ENCODE measurements at places on chromosomes 16 and 17.

DNA sequence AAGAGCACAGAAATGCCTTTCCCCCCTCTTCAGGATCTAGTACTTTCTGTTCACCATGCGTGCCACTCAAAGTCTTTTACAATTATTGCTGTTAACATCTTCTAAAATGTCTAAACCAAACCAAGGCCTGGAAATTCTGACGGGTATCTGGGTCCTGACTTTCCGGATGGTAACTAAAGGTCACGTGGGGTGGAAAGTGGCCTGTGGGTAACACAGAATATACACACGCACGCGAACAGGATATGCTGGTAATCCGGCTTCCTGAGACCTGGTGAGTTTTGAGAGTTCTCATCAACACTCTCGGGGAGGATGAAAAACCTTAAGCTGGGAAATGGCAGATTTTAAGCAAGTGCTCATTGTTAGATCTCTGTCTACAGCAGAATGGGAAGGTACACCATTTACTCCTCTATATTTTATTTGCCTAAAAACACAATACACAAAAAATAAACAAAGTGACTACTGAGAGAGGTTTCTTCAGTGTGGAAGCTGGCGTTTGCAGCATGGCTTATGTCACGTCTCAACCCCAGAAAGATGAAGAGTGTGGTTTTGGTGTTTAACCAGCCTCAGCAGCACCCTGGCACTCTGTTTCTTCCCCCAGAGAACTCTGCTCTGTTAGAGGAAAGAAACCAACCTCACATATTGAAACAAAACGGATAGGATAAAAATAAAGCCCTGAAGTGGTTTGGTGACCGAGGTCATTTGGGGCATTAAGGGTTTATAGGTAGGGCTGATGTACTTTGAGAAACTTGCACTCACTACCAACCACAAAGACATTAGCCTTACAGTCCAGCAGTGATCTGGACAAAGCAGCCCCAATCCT is 37.3 kb downstream of the SMG6 start:
- peak; percentile 78 for DNase-seq

DNA sequence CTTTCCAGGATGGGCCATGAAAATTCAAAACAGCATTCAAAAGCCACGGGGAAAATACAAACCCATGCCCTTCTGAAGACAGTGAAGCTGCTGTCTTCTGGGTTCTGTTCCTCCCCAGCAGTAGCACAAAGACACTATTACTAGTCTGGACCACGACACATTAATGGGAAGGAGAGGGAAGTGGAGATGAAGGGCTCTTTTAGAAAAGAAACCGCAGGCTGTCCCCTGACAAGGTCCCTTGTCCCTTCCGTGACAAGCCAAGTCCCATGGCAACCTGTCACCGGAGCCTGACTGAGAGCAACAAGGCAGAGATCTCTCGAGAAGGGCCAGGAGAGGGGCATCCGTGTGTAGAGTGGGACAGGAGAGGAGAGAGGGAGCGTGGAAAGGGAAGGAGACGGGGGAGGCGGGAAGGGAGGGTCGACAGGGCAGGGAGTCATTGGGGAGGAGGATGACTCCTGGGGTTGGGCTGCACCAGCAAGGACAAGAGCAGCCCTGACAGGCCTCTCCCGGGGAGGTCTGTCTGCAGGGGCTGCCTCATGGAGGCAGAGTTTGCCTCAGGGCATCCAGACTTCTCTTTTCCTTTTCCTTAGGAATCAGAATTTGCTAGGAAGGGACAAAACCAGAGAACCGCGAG is 436.2 kb downstream of the SLC39A11 start:
- no peak for DNase-seq

GRCh38 chr17:74605361-74605760 is 13.3 kb upstream of the CD300LD start:
- DNase-seq = no peak

DNA sequence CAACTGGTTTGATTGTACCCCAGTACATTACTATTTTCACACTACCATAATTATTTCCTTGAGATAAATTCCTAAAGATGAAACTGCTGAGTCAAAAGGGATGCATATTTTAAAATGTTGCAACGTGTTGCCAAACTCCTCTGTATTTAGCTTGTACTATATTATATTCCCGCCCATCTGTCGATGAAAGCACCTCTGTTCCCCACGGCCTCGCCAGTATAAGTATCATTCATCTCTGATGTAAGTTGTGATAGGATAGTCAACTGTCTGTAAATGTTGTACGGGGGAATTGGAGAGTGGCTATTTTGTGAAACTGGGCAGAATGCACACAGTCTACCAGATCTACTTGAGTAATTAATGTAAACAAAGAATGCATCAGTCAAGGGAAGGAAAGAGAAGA is 47.7 kb upstream of the TNRC6A start:
- DNase-seq = no peak

GRCh38 chr17:61331886-61332285 is 67.8 kb upstream of the TBX2 start:
- no peak for DNase-seq

DNA sequence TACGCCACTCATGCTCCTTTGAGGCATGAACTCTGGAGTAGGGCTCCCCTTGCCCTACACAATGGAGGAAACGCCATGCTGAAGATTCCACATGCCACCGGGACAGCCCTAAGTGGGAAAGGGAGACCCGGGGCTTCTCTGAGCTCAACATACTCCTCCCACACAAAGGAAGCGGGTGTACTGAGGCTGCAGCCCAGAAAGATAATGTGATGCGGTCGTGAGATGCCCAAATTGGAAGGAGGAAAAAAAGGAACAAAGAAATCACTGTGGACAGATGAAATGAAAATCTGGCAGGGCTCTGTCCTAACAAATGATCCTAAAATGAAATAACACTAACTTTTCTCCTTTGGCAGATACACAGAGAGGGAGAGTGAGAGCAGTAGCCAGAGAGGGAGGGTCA is 182.1 kb downstream of the ZFHX3 start:
- no peak for DNase-seq

DNA sequence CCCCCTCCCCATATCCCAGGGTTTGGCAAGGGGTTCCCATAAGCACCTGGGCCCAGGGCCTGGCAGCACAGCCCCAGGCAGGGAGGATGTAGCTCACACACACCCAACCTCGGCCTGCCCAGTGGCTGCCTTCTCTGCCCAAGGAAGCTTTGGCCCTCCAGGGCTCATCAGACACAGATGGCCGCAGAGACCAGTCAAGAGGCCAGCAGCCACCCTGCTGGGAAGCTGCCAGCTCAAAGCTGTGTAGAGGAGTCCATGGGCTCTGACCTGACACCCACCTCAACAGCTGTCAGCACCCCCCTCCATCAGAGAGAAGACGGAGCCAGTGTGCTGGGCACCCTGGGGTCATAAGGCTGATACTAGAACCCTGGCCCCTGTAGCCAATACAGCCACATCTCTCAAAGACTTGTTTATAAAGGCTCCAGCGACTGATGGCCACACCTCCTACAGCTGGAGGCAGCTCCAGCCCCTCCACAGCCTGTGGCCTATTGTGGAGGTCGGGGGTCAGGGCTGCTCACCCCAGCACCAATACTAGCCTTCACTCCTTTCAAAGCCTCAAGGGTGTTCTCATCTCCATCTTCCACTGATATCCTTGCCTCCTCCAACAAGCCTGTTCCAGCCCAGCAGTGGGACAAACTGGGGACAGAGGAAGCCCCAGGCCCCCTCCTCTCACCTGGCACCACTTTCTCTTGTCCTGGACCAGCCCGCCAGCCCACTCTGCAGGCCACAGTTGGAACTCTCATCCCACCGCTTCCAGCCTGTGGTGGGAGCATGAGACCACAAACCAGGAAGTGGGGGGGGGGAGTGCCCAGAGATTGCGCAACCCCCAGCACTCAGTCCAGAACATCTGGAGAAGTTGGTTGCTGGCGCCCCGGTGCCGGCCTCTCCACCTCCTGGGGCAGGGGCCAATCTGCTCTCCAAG is 2.2 kb upstream of the MPG start:
- DNase-seq = no peak

DNA sequence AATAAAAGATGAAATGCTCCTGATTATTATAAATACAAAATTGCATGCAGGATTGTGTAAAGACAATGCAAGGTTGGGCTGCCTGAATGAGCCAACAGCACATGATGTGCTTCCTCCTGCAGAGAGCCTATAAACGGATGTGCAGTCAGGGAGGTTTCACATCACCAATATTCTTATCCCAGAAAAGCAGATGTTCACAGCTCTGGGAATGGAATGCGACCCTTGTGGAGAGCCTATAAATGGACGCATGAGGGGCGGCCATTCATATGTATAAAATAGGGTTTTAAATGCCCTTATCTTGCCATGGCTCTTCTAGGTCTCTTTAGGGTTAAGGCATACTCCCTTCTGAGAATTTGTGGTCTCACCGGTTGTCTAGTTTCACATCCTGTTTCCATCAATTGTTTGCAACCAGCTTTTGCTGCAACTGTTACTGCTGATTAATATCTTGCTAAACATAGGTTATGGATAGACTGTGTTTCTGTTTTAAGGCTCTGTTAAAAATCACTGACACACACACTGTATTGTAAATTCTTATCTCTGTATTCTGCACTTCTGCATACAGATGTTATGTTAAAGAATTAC is 31.9 kb downstream of the SLFN11 start:
- DNase-seq = no peak

DNA sequence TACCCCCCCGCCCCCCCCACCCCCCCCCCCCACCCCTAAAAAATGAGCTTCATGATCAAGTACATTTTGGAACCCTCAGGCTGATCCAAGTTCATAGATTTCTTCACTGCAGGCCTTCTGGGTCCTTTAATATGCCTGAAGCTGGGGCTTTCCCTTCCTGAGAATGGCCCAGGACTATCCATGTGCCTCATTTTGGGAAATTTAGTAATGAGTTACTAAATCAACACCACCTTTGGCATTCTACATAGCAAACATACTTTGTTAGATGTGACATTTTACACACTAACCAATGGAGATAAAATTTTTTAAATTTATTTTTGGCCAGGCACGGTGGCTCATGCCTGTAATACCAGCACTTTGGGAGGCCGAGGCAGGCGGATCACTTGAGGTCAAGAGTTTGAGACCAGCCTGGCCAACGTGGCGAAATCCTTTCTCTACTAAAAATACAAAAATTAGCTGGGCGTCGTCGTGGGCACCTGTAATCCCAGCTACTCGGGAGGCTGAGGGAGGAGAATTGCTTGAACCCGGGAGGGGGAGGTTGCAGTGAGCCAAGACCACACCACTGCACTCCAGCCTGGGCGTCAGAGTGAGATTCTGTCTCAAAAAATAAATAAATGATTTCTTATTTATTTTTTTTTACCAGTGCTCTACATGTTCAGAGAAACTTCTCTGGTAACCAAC is 14.0 kb downstream of the HERPUD1 start:
- DNase-seq = no peak

DNA sequence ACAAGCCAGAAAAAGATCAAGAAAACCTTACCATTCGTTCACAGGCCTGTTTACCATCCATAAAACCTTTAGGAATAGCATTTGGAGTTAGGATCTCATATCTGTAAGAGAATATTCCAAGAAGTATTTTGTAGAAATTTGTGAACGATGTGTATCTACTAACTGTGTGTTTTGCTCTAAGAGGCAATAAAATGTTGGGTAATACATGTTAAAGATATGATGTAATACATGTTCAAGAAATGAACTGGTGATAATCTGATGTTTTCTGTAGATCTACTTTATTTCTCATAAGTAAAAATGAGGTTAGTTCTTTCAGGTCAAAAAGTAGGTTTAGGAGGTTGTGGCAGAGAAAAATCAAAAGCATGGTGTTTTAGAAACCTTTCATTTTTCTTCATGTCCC is 83.2 kb downstream of the NDEL1 start:
- no peak for DNase-seq

DNA sequence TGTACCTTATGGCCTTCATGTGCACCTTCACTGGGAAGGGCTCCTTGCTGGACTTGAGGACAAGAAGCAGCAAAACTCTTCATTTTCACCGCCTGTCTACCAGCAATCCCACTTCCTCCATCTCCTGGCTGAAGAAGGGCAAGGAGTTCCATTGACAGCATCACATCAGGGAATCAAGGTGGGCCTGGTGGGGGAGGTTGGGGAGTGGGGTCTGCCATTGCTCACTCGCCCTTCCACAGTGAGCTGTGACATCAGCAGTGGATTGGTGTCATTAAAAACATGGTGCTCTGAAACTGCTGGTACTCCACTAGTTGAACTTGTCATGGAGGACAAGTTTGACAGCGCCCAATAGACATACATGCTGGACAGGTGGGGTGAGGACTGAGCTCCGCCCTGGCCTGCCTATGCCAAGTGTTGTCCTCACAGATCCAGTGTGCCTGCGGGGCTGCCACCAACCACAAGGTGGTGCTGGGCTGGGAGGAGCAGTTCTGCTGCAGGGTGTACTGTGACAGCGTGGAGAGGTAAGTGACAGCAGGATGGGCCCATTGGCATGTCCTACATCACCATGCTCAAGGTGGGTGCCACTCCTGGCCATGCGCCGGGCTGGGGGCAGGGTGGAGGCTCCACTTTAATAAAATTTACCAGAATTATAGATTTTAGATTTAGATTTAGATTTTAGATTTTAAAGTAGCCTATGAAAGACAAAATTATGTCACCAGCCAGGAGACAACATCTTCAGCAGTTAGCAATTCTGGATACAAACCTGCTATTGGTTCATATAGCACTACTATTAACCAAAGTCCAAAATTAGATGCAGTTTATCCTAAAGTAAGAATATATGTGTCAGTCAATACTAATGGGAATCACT is 1729.1 kb downstream of the TP53TG3F start:
- DNase-seq = no peak

GRCh38 chr17:80917716-80918560 is 73.7 kb upstream of the CHMP6 start:
- DNase-seq = no peak

DNA sequence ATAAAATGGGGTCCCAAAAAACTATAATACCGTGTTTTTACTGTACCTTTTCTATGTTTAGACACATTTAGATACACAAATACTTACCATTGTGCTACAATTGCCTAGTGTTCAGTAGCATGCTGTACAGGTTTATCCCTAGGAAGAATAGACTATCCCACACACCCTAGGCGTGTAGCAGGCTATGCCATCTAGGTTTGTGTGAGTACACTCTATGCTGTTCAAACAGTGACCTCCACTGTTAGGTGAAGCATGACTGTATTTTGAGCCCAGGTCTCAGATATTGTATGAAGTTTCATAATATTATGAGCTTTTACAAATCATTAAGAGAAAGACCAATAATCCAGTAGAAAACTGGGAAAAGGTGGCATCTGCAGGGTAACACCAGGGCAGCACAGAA is 23.6 kb downstream of the MILR1 start:
- no peak for DNase-seq

DNA sequence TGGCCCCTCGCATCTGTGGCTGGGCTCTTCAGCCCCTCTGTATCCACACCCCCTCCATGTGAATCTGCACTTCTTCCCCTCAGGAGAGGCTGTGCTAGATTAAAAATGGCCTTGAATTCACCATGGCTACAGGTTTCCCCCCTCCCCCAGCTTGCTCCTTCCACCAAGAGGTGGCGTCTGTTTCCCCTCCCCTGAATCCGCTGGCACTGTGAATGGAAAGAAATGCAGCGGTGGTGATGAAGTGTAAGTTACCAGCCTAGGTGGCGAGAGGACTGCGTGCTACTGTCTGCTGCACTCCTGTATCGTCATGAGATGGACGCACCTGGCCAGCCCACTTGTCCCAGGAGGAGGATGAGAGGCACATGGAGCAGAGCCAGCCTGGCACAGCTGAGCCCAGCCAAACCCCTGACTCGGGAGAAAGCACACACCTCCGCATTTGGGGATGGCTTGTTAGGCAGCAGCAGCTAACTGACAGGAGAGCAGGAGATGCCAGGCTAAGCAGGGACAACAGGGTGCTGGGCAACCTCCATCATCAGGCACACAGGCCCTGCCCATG is 26.2 kb downstream of the TNFRSF13B start:
- DNase-seq = no peak
